ENCODE measurements at places on chromosomes 1 and 21. TPM values are rescaled to one million over a fixed set of nuclear protein-coding genes. Genes with fewer than 3 reads are reported as not detected.

The BARHL2 gene
- total RNA-seq, result not detected

The TTLL10 gene
- total RNA-seq, result not detected

The CHI3L1 gene
- 932 TPM for total RNA-seq

The HEYL gene
- under 0.01 TPM for total RNA-seq

The CYP2J2 gene
- not detected for total RNA-seq

The FCGR3B gene
- total RNA-seq, result not detected

The SLC25A24 gene
- 42.3 TPM for total RNA-seq

The CFHR3 gene
- not detected for total RNA-seq

The PRR9 gene
- total RNA-seq, result not detected

The FALEC gene
- total RNA-seq, result 0.36 TPM

- DNase-seq, result no peak
These were observed 63.2 kb downstream of the SRSF11 start for GRCh38 chr1:70284366-70284765.

DNA sequence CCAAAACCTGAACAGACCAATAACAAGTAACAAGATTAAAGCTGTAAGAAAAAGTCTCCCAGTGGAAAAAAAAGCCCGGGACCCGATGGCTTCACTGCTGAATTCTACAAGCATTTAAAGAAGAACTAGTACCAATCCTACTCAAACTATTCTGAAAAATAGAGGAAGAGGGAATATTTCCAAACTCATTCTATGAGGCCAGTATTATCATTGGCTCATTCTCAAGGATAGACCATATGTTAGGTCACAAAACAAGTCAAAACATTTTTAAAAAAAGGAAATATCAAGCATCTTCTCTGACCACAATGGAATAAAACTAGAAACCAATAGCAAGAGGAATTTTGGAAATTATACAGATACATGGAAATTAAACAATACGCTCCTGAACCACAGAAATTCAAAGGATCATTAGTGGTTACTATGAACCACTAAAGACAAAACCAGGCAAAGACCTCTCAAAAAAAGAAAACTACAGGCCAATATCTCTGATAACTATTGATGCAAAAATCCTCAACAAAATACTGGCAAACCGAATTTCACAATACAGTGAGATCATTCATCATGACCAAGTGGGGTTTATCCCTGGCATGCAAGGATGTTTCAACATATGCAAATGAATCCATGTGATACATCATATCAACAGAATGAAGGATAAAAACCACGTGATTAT lies 13.9 kb upstream of the IL20 start:
- DNase-seq, result no peak

DNA sequence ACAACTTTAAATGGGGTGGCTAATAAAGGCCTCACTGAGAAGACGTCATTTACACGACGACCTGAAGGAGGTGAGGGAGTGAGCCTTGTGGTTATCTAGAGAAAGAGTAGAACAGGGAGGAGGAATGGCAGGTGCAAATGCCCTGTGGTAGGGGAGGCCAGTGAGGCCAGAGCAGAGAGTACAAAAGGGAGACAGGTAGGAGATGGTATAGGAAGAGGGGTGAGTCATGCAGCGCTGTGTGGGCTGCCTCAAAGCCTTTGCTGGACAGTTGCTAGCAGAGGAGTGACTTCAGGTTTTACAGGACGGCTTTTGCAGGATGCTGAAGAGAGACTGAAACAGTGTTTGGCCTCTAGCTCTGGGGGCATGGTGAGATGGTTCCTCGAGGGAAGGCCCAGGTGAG lies 116.0 kb downstream of the IER5 start:
- DNase-seq, result peak; percentile 34

DNA sequence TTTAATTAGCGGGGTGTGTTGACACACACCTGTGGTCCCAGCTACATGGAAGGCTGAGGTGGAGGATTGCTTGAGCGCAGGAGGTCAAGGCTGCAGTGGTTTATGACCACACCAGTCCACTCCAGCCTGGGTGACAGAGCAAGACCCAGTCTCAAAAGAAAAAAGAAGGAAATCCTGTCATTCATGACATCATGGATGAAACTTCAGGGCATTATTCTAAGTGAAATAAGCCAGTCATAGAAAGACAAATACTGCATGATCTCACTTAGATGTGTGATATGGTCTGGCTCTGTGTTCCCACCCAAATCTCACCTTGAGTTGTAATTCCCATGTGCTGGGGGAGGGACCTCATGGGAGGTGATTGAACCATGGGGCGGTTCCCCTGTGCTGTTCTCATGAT lies 82.6 kb downstream of the MT1HL1 start:
- no peak for DNase-seq

DNA sequence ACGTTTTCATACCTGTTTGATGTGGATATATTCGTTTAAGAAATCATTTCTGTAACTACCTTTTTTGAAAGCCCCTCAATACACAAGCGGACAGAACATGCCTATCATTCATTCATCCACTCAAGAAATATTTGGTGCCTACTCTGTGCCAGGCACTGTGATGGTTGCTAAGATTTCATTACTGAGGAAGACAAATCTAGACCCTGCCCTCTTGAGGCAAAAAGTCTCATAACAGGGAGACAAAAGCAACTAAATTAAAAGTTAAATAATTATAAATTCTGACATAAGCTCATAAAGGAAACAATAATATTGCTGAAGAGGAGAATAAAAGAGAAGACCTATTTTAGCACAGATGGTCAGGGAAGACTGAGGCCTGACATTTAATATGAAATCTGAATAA lies 203.5 kb upstream of the ZNHIT6 start:
- DNase-seq, result no peak

GRCh38 chr1:22600071-22600816 lies 36.2 kb upstream of the C1QA start:
- DNase-seq, result no peak

DNA sequence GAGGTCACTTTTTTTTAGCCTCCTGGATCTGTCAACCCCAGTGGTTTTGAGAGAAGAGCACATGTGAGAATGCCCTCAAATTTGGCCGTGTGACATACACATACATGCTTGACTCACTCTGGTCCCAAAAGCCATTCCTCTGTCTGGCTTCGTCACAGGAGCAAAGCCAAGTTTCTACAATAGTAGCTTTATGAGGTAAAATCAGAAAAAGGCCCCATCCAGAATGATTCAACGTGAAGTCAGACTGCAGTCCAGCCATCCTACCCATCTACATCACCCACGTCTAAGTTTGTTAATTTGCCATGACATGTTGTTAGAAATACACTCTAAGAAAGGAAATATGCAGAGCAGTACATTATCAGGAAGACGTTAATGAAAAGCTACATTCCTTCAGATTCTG lies 245.2 kb downstream of the SDCCAG8 start:
- DNase-seq, result peak; percentile 92

DNA sequence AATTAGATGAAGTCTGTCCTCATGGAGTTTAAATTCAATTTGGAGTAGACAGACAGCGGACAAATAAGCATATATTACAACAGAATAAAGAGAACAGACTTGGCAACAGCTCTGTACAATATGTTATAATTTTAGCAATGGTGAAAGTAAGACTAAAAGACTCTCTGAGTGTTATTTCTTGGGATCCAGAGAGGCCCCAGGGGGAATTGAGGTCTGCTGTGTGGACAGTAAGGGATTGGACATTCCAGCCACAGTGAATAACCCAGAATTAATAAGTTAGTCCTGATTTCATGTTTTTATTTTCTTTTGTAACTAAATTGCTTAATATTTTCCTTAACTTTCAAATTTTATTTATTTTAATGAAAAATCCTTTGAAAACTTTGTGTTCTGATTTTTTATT lies 101.7 kb downstream of the PATJ start:
- no peak for DNase-seq

DNA sequence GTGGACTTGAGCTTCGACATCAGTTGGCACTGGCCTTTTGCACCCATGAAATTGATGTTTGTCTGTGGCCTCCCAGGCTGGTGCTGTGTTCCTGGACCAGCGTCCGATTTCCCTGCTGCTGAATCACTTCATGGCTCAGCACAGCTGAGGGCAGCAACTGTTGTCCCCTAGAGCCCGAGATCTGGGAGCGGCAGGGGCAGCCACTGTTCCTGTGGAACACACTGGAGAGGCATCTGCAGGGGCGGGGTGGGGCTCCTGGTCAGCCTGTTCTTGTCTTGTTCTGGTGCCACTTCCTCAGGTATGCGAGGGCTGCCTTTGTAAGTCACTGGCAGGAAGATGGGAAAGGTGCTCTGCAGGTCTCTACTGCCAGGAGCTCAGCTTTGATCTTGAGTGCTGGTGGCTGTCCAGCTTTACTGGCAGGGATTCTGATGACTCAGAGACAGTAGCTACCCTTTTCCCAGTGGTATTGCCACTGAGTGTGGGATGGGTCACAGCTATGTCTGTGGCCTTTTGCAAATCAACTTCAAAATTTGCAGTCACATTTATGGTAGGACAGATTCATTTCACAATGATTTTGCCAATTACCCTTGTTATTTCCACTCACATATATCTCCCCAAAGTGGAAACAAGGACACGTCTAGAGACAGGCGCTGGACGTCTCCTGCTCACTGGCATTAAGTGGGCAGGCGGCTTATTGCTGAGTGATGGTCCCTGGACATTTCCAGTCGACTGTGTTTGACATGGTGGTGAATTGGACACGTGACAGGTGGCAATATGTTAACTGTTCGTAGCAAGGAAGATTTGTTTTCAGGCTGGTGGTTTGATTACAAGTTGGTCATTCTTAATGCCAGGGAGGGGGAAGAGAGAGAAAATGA lies 15.3 kb downstream of the AGPAT3 start:
- peak; percentile 91 for DNase-seq

DNA sequence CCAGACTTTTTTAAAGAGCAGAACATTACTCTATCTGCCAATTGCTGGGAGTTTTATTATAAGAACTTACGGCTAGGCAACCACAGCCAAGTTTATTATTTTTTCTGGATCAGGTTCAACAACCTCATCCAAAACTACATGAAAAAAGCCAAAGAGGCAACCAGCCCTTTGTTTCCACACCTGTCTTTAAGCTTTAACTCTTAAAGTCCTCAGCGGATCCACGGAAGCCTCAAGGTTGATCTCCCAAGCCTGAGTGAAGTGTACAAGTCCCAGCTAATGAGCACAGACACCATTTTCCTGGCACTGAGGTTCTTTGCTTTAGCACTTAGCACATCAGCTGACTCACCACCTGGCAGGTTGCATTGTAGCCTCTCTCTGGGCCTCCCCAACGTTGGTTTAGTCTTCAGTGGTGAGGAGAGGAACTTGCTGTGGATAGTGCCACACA lies 143.1 kb downstream of the TGFBR3 start:
- DNase-seq, result no peak
